ENCODE measurements at places on chromosomes 12 and 14. TPM values are rescaled to one million over a fixed set of nuclear protein-coding genes. Genes with fewer than 3 reads are reported as not detected.

HVCN1 gene
- total RNA-seq, result 6.0 TPM

STRN3 gene
- total RNA-seq, result 65.5 TPM

COL2A1 gene
- not detected for total RNA-seq

KRT78 gene
- not detected for total RNA-seq

CPNE6 gene
- not detected for total RNA-seq

ARHGAP9 gene
- total RNA-seq, result not detected

TAS2R19 gene
- total RNA-seq, result 3.4 TPM

RTN1 gene
- 0.28 TPM for total RNA-seq

SMIM41 gene
- not detected for total RNA-seq

KRT6A gene
- 0.56 TPM for total RNA-seq

CCNB1IP1 gene
- total RNA-seq, result 33.6 TPM

STAC3 gene
- 0.19 TPM for total RNA-seq
